Aorta (tissue), 5 donors: ENCODE measurements at places on chromosomes 2 and 18. TPM values are rescaled to one million over a fixed set of nuclear protein-coding genes. Genes with fewer than 3 reads are reported as not detected.

The ANKRD29 gene
- total RNA-seq: 28.6 TPM

The TMEM178A gene
- 2.0 TPM for total RNA-seq

DNA sequence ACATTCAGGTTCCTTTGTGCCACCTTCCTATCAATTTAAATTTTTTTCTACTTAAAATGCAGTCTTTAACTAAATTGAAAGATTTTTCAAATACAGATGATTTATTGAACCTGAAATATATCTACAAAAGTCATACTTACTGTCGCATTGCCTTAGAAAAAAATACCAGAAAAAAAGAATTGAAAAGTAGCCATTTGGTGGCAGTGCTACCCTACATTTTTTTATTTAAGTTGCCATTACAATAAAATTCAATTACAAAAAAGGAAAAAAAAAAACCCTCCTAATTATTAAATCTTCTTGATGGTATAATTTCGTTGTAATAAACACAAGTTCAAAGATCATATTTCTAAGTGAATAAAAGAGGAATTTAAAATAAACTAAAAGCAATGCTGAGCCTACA is 43.4 kb downstream of the DSC3 start:
- DNase-seq: no peak

DNA sequence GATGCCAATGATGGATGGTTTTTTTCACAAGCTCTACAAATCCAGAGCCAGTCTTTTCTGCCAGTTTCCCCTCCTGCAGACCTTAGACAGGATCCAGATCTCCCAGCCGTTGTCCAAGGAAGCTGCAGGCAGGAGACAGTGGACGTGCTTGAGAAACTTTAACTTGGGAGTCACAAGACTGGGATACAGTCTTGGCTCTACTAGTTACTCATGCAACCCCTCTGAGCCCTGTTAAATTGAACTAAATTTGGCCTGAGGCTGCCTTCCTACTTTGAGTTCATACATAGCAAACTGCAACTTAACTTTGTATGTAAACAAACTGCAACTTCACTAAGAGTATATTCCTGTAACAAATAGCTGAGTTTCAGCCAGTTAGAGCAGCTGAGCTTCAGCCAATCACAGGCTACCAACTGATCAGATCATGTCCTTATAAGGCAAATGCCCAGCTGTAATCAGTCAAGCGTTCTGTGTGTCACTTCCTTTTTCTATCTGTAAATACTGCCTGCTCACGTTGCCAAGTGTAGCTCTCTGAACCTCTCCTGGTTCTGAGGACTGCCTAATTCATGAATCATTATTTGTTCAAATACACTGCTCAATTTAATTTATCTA is 140.9 kb downstream of the CAPN13 start:
- no peak for DNase-seq

- peak; percentile 51 for DNase-seq
Measured at GRCh38 chr2:233822101-233822771, 32.1 kb downstream of the HJURP start.

GRCh38 chr2:158686210-158686691 is 108.9 kb upstream of the DAPL1 start:
- DNase-seq: no peak
